ENCODE measurements at places on chromosomes 13 and 19.

DNA sequence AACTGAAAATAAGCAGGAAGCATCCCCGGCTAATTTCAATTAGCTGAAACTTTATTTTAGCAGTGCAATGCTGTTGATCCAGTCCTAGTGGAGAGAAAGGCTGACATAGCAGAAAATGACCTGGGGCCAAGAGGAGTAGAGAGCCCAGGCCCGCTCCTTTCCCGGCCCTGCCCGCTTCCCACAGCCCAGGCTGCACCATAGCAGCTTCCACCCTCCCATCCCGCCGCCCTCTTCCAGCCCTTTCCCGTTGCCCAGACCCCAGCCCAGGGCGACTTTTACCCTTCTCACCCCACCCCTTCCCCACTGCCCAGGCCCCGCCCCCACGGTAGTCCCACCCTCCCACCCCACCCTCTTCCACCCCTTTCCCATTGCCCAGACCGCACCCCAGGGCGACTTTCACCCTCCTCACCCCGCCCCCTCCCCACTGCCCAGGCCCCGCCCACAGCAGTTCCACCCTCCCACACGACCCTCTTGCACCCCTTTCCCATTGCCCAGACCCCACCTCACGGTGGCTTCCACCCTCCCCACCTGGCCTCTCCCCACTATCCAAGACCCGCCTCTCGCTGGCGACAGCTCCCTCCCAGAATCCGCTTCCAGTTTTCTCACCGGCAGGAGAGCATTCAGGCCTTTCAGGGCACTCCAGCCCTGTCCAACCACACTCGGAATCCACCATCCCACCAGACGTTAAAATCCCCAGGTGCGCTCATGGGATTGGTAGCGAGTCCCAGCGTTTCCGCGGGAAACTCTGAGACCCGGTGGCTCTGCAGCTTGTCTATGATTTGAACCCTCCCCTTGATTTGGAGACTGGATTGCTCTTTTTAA lies 8.3 kb downstream of the ZNF160 start:
- no peak for DNase-seq

DNA sequence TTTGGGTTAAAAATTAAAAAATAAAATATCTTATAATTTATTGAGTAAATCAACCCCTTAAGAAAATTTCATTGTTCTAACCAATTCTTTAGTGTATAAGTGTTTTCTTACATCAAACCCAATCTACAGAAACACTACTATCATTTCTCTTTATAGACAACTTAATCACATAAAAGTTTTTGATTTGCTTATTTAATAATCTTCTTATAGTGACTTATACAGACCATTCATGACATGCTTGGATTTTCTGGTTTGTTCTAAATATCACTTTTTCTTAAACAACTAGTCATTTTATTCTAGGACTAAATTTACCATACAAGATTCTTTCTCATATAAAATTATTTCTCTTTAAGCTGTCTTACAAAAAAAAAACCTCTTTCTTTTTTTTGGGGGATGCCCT lies 27.3 kb upstream of the ZSCAN5A start:
- DNase-seq: no peak

DNA sequence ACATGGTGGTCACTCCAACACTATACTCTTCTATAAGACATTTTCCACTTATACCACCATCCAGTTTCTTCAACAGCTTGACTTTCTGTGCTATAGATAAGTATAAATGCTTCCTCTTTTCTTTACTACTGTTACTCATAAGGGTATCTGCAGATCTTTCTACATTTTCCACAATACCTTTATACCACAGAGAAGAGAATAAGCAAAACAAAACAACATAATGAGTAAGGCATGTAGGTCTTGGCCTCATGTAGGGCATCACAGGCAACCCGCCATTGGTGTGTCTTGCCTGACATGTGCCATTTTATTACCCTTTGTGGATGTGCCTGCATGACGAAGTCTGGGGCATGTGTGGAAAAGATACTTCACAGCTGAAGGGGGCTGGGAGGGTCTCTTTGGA lies 265.3 kb upstream of the STARD13 start:
- no peak for DNase-seq

- peak; percentile 20 for DNase-seq
These were observed 50.5 kb upstream of the UBE2L5 start for GRCh38 chr13:30371649-30372265.

- DNase-seq: no peak
These were observed 1364.9 kb downstream of the PCDH9 start for GRCh38 chr13:65865206-65865605.

- no peak for DNase-seq
These were observed 295.6 kb downstream of the TBC1D4 start for GRCh38 chr13:75186379-75186778.

- DNase-seq: no peak
These were observed 8.7 kb upstream of the FBXW9 start for GRCh38 chr19:12705169-12705568.

DNA sequence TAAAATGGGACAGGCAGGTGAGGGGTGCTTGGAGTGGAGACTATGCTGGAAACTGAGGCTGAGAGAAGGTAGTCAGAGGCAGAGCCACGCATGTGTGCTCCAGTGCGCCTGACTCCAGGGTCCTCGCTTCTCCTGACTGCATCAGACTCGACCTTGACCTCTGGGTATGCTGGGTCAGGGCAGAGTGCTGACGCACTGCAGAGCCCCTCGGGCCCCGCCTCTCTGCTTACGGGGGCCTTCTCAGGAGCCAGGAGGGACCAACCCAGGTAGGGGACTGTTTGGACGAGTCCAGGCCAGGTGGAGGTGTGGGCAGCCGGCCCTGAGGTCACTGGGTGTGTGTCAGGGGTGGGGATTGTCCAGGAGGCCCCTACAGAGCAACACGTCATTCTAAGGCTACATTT lies 22.9 kb upstream of the SLC7A10 start:
- DNase-seq: no peak

DNA sequence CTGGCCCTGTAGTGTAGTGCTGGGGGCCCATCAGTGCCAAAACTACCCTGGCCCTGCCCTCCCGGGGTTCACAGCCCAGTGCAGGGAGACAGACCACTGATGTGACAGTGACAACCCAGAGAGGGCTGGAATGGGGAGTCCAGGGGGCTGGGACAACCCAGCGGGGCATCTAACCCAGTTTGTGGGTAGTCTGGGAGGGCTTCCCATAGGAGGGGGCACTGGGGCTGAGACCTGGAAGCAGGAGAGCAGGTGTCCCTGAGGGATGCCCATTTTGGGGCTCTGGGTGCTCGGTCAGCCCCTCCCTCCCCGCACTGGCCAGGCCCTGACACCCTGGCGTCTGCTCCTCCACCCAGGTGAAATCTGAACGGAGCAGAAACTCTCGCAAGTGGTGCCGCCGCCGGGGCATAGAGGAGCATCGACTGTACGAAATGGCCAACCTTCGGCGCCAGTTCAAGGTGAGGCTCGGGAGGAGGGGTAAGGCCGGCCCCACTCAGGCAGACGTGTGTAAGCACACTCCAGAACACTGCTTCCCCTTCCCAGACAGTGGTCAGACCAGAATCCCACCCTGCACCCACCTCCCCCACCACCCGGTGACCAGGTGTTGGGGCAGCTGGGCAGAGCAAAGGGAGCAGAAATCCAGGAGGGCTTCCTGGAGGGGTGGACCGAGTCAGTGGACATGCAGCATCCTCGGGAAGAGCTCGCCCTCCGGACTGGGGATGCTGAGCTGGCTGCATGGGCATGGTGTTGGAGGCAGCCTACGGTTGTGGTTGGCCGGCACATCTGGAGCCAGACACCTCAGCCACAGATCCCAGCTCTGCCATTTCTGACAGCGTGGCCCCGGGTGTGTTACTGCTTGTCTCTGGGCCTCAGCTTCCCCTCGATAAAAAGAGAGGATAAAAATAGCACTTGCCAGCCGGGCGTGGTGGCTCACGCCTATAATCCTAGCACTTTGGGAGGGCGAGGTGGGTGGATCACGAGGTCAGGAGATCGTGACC lies 24.4 kb downstream of the DHX34 start:
- no peak for DNase-seq

Measured in activated CD4-positive, CD25-positive, alpha-beta regulatory T cell (primary cell).